ENCODE measurements at places on chromosomes 11 and 22.
A peak's percentile ranks its signal among the peaks of the same experiment; 100 is the strongest.

DNA sequence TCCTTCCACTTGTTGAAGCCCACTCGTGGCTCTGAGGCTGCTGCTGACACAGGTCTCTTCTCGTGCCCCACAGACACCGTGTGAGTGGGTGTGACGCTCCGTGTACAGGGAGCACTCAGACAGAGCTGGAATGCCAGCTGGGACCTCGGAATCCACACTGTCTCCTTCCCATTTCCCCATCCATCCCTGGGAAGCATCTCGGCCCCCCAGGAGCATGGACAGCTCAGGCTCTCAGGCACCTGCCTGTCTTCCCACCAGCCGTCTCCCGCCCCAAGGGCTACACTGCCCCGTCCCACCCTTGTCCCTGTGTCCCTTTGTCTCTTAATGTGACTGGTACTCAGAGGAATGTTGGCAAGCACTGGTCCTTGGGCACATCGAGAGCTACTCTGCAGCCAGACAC lies 63.8 kb downstream of the ARHGAP8 start:
- no peak for DNase-seq

GRCh38 chr22:48743601-48744282 lies 1083.9 kb downstream of the BRD1 start:
- no peak for DNase-seq

- DNase-seq: no peak
These were observed 20.5 kb upstream of the CLPB start for GRCh38 chr11:72454791-72455190.

- DNase-seq: no peak
These were observed 3.4 kb downstream of the USP2 start for GRCh38 chr11:119377961-119378667.

GRCh38 chr11:88357323-88358039 lies 19.9 kb upstream of the CTSC start:
- no peak for DNase-seq

- no peak for DNase-seq
These were observed 11.0 kb downstream of the MS4A6E start for GRCh38 chr11:60338053-60338452.

GRCh38 chr11:79028225-79028624 lies 412.6 kb downstream of the TENM4 start:
- no peak for DNase-seq

GRCh38 chr11:77503006-77503405 lies 29.1 kb upstream of the PAK1 start:
- no peak for DNase-seq

- DNase-seq: no peak
These were observed 7.5 kb downstream of the SUSD2 start for GRCh38 chr22:24188705-24189248.

GRCh38 chr22:49815641-49816091 lies 12.0 kb downstream of the BRD1 start:
- DNase-seq: peak; percentile 25

GRCh38 chr22:49550141-49550430 lies 277.6 kb downstream of the BRD1 start:
- no peak for DNase-seq

DNA sequence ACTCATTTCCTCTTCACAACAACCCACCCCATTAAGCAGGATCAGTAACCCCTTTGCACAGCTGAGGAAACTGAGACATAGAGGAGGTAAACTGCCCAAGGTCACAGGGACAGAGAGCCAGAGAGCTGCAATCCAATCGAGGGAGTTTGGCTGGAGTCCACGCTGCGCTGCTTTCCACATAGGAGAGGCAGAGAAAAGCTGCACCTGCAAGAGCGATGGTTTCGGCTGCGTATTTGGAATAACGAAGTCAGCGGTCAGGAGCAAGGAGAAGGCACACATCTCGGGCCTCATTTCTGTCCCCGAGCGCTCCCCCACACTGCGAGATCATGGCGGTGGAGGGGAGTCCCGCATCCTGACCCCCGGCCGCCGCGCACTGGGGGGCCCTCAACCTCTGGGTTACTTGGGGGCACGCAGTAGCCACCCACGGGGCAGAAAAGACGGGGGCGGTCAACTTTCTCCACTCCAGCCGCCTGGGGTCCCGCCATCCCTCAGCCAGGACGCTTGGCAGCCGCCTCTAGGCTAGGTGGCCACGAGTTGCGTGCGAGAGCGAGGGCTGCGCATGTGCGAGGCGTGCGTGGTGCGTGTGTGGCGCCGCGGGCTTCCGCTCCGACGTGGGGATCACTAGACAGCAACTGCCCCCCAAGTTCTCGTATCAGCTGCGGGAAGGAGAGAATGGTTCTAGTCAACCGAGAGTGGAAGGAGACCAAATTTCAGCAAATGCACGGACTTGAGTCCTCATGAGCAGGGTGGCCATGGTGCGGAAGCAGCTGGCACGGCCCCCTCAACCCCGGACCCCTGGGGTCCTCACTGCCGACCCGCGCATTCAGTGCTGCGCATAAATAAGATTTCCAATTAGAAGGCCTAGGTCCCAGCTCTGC lies 42.3 kb upstream of the CLDN5 start:
- DNase-seq: no peak

DNA sequence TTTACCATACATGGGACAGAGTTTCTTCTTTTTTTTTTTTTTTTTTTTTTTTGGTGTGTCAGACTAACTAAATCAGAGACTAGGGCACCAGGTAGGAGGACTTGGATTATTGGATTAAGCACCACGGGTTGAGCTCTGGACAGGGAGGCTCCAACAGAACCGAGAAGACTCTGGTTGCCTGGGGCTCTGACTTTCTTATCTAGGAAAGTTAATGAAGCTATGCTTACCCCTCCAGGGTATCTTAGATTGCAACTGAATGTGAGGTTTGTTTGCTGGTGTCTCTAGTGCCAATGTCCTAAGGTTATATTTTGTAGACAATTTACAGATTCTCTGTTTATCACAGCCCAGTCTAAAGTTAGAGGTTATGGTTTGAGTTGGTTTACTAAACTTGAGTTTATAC lies 18.1 kb downstream of the ETS1 start:
- no peak for DNase-seq

DNA sequence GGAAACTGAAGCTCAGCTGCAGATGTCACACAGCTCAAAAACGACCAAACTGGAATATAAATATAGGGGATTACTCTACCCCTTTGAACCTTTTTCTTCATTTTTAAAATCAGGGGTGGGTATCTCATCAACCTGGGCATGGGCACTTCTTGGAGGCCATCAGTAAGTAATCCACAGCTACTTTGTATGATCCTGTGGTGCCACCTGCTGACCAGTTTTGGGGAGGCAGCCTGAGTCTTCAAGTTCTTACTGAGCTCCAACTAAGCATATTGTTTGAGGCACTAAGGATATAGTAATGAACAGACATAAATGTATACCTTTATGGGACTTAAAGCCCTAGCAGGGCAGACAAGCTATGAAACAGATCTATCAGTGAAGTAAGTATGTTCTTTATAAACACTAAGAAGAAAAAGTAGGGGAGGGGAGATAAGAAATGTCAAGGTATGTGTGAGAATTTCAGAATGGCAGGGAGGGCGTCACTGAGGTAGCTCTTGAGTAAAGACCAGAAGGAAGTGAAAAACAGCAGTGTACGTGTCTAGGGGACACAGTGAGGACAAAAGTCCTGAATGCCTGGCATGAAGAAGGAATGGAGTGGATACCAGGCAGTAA lies 18.4 kb downstream of the TUB start:
- peak; percentile 81 for DNase-seq

DNA sequence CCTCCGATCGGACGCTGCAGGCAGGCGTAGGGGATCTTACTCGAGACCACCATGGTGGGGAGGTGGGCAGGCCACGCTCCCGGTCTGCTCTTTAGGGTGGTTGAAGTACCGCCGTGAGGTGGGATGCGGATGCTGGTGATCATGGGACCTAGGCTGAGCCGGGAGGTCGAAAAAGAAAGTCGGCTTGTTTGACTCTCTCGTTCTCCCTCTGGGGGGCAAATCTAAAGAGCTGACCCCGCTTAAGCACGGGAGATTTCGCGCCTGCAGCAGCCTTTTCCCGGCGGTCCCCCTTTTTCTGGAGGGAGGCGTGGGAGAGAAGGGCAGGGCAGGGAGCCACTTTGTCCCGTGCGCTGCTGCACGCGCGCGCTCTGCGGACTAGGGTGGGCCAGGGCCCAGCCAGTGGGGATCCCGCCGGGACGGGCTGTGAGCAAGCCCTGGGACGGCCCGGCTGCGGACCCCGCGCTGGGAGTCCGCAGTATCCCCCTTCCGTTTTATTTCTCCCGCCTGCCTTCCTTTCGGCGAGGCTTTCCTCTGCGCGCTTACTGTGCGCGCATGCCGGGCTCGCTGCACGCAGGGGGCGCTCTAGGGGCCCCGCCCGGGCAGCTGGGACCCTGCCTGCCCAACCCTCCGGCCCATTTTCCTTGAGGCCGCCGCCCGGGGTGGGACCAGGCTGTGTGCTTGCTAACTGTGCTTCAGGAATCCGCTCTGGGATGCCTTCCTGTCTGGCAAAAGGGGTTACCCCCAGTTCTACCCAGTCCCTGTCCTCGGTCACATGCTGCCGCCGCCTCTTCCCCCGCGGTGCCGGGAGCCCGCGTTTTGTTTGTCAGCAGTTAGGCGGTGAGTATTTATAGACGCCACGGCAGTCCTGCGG lies 81.0 kb downstream of the PRR5L start:
- peak; percentile 69 for DNase-seq

GRCh38 chr11:64090806-64091516 lies 55.2 kb downstream of the FLRT1 start:
- DNase-seq: no peak

- no peak for DNase-seq
These were observed 429 bp downstream of the SLC39A13 start for GRCh38 chr11:47408598-47409439.

DNA sequence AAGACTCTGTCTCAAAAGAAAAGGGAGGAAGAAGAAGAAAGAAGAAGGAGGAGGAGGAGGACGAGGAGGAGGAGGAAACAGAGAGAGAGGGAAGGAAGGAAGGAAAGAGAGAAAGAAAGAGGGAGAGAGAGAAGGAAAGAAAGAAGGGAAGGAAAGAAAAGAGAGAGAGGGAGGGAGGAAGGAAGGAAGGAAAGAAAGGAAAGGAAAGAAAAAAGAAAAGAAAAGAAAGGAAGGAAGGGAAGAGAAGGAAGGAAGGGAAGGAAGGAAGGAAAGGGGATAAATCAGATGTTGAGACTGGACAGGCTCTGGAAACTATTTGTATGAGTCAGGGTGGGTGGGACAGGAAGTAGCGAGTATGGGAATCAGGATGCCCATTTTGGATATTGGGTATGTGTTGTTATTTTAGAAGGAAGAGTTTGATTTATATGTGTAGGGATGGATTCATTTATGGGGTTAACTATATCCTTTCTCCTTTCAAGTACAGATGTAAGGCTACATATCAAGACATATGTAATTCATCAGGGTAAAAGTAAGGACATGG lies 6.0 kb upstream of the RPL3 start:
- DNase-seq: no peak

GRCh38 chr22:40673017-40673416 lies 6.3 kb upstream of the MCHR1 start:
- no peak for DNase-seq

DNA sequence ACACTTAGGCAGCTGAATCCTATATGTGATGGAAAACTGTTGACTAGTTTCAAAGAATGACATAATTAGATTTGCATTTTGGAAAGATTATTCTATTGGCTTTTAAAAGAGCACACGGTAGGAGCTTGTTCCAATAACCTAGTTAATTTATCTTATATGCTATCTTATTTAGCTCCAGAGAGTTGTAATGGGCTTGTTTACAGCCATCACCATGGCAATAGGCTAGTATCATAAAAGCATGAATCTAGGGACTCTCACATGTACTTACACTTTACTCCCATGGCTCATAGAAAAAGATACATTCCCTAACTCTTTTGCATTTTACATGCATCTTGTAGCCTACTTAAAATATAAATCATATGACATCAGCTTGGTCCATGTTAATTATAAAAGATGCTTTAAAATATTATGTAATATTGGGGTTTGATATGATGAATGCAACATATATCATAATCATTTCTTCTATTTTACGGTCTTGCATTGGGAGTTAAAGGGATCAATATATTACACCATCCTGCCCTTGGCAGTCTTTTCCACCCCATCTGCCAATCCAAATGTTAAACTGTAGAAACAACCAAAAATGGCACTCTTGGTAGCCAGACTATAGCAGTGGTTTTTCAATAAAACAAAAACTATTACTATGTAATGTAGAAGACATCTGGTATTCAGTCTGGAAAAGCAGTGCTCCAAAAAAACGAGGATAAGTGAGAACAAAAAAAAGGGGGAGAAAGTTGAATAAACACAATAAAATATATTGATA lies 2254.0 kb downstream of the LRRC4C start:
- no peak for DNase-seq

- DNase-seq: no peak
These were observed 7.3 kb downstream of the DDI1 start for GRCh38 chr11:104043678-104044239.

GRCh38 chr11:127470306-127470884 lies 469.8 kb upstream of the KIRREL3 start:
- DNase-seq: peak; percentile 28

DNA sequence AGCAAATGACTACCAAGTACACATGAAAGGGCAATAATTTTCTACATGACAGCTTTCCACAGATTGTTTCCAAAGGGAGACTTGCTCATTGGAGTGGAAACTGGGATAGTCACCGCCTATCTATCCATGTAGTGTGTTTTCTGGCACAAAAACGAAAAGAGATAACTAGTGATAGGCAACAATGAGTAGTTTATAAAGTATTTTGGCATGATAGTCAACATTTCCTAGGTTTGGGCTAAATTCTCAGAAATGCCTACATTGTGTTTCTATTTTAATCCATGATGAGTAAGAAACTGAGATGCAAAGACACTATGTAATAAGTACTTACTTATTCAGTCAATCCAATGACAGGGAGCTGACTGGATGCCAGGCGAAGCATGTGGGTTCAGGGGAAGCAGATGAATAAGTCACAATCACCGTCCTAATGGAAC lies 1129.1 kb downstream of the DLG2 start:
- no peak for DNase-seq

GRCh38 chr11:100687630-100688395 lies 725 bp downstream of the ARHGAP42 start:
- DNase-seq: peak; percentile 11

GRCh38 chr22:39655831-39656230 lies 85.3 kb downstream of the CACNA1I start:
- no peak for DNase-seq

- DNase-seq: no peak
These were observed 59.5 kb downstream of the FAM168A start for GRCh38 chr11:73538381-73538872.

DNA sequence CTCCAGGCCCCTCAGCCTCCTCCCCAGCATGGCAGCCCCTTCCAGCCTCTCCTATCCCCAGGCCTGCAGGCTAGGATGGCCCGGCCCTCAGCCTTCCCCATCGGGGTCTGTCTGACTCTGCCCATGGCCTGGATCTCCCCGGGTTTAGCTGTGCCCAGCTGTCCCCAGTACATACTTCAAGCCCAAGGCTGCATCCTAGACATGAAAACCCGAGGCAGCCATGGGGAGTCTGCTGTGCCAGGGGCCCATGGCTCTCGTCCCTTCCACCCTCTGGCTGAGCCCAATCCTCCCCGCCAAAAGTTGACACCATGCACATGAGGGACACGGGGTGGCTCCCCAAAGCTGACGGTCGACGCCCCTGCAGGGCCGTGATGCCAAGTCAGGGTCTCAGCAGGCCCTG lies 22.2 kb upstream of the FADD start:
- no peak for DNase-seq

- DNase-seq: no peak
These were observed 51.7 kb upstream of the RTL6 start for GRCh38 chr22:44549701-44550100.

GRCh38 chr11:64118876-64119665 lies 46.8 kb downstream of the MACROD1 start:
- DNase-seq: no peak
